ENCODE measurements at places on chromosomes 3 and 15.
A peak's percentile ranks its signal among the peaks of the same experiment; 100 is the strongest.

DNA sequence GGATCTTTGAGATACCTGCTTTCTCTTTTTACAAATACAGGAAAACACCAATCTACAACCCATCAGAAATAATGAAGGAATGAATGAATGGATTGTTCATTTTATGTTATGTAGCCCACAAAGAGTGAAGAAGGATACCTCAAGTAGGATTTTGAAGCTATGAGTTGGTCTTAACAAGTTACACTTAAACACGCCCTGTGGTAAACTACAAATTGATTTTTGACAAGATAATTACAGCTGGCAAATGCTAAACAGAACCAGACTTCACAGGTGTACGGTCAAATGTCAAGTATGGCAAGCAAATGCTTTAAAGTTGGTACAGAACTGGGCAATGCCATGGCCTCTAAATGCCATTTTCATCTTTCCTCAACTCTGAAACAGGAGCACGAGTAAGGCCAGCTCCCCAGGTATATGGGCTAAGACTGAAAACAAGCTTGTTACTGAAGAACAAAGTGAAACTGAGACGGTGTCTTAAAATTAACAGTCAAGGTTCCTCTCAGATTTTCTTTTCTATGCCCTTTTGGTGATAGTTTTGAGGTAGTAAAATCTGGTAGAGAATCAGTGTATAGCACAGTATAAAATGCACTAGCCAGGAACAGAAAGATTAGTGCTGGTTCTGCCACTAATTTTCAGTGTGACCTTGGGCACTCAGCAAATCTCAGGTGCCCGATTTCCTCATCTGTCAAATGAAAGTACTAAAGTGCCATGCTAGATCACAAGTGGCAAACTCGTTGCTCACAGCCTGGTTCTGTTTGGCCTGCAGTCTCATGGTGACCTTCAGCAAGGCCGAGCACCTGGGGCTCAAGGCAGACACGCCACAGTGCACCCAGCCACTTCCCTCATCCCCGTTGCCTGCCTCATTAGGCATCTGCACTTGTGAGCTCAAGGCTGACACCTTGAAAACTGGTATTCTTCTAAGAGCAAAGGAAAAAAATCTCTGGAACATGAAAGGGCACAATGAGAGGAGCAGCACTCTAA, 9.5 kb downstream of the RUVBL1 start:
- DNase-seq, result no peak

- DNase-seq, result no peak
Measured at GRCh38 chr15:31267161-31268107, 59.2 kb upstream of the KLF13 start.

DNA sequence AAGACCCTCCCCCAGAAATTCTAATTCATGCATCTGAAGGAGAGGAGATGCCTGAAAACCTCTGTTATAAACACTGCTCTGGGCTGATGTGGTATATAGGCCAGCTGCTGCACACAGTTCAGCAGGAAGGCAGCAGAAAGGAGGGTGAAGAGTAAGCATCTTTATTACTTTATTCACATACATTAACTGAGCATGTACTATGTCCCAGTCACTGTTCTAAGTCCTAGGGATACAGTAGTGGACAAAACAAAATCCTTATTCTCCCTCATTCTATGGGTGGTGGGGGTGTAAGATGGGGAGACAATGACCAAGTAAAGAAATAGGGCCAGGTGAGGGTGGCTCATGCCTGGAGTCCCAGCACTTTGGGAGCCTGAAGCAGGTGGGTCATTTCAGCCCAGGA, 17.8 kb upstream of the CHRNB4 start:
- no peak for DNase-seq

- DNase-seq, result no peak
Measured at GRCh38 chr3:90121326-90121725, 1013.9 kb downstream of the EPHA3 start.

DNA sequence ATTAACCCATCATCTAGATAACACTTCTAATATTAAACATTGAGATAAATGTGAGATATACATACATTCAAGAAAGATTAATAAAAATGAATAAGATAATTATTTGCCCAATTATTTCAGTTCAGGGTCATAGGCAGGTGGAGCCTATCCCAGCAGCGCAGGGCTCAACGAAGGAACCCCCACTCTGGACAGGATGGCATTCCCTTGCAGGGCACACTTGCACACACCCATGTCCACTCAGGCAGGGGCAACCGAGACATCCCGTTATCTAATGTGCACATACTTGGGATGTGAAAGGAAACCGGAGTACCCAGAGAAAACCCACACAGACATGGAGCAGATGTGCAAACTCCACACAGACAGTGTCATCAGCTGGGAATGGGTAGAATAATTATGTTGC, 175.4 kb upstream of the CMC1 start:
- no peak for DNase-seq

DNA sequence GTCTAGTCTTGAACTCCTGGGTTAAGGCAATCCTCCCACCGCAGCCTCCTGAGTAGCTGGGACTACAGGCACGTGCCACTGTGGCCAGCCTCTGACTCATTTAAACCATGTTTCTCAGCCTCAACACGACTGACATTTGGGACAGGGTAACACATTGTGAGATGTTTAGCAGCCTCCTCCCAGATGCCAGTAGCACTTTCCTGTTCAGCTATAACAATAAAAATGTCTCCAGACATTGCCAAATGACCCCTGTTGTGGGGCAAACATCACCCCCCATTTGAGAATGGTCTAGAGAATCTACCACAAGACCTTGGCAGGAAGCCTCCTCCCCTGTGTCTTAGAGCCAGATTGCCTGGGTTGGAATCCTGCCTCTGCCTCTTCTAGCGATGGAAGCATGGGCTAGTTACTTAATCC, 8.4 kb downstream of the TMEM40 start:
- peak; percentile 74 for DNase-seq
